Astrocyte of the spinal cord (primary cell): ENCODE measurements at places on chromosomes 6 and 20.
A peak's percentile ranks its signal among the peaks of the same experiment; 100 is the strongest.

- peak; percentile 26 for DNase-seq
These were observed 16.5 kb upstream of the HLA-A start for GRCh38 chr6:29925727-29926412.

- no peak for DNase-seq
These were observed 13.6 kb upstream of the ZNF335 start for GRCh38 chr20:45985573-45985972.

GRCh38 chr6:152946484-152946883, 36.4 kb downstream of the FBXO5 start:
- DNase-seq = no peak

- no peak for DNase-seq
These were observed 29.4 kb downstream of the NCOA5 start for GRCh38 chr20:46060301-46060881.

DNA sequence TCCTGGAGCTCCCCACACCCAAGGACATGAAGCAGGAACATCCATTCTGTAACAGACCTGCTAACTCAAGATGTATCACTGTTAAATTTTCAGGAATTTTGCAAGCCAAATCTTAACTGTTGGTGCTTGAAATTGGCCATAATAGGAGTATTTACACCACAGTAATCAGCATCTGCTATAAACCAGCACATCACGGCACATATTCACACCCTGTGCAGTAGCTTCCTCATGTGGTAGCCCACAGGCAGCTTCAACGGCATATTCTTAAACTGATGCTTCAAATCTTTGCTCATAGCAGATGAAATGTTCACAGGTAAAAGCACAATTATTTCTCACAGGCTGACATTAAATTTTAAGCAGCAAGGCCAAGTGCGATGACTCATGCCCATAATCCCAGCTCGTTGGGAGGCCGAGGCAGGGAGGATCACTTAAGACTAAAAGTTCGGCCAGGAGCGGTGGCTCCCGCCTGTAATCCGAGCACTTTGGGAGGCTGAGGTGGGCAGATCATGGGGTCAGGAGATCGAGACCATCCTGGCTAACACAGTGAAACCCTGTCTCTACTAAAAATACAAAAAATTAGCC, 43.5 kb upstream of the LYRM2 start:
- no peak for DNase-seq

DNA sequence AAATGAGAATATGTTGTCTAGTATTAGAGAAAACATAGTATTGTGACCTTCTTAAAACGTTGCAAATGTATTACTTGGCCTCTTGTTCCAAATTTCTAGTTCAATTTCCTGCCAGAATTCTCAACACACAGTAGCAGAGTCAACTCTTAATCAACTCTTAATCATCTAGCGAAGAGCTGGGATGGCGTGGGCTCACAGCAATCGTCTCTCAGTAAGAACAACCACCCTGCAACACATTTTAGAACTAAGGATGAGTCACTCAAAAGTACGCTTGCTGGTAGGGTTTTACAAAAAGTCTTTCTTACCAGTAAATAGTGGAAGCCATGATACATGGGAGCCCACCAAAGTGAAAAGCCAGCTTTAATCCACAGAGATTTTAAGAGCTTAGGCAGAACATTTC, 24.6 kb downstream of the GPR6 start:
- DNase-seq = no peak

GRCh38 chr6:37338745-37339255, 15.0 kb upstream of the RNF8 start:
- no peak for DNase-seq

DNA sequence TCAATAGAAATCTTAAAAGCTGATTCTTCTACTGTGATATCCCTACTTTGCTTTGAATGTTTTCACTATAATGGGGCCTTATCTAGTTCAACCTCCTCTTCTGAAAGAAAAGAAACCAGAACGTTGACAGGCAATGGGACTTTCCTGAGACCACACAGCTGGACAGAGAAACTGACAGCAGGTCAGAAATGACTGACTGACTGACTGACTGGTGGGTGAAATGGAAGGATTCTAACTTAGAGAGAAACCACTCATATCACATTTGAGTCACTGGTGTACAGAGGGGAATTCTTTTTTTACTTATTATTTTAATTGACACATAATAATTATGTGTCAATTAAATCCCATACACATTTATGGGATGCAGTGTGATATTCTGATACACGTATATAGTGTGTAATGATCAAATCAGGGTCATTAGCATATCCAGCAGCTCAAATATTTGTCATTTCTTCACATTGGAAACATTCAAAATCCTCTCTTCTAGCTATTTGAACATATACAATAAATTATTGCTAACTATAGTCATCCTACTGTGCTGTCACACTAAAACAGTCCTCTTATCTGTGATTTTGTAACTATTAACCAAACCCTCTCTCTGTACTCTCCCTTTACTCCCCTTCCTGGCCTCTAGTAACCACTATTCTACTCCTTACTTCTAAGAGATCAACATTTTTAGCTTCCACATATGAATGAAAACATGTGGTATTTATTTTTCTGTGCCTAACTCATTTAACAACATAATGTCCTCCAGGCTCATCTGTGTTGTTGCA, 64.8 kb upstream of the NRSN1 start:
- no peak for DNase-seq

DNA sequence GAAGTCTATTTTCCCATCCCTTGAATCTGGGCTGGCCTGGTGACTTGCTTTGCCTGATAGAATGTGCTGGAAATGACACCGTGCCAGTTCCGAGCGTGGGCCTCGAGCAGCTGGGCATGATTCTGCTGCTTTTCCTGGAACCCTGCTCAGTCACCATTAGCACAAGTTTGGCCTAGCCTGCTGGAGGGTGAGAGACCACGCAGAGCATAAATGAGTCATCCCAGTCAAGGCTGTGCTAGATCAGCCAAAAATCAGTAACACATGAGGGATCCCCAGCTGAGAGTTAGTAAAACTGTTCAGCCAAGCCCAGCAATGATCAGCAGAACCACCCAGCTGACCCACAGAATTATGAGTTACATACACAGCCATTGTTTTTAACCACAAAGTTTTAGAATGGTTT, 74.8 kb upstream of the TOP1 start:
- DNase-seq = peak; percentile 67

DNA sequence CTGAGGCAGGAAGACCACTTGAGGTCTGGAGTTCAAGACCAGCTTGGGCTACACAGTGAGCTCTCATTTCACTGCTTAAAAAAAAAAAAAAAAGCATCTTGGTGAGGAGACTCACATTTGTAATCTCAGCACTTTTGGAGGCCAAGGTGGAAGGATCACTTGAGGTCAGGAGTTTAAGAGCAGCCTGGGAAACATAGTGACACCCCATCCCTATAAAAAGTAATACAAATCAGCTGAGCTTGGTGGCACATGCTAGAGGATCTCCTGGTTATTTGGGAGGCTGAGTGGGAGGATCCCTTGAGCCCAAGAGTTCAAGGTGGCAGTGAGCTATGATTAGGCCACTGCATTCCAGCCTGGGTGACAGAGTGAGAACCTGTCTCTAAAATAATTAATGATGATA, 29.4 kb upstream of the SYNCRIP start:
- no peak for DNase-seq

GRCh38 chr20:46995561-46996142, 101.0 kb downstream of the EYA2 start:
- no peak for DNase-seq

DNA sequence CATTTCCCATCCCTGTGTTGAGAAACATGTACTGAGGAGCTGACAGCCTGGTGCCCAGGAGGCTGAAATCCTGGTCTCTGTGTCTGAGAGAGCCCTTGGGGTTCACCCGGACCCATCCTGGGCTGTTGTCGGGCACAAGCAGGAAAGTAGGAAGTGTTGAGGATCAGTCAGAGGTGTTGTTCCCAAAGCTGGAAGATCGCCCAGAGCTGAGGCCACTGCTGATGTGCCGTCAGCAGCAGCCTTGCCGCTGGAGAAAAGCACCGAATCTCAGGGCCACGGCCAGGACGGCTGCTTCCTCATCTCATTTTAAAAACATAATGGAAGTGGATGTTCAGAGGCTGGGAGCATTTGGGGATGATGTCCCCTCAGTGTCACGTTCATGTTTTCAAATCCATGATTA, 218.5 kb downstream of the UST start:
- no peak for DNase-seq

DNA sequence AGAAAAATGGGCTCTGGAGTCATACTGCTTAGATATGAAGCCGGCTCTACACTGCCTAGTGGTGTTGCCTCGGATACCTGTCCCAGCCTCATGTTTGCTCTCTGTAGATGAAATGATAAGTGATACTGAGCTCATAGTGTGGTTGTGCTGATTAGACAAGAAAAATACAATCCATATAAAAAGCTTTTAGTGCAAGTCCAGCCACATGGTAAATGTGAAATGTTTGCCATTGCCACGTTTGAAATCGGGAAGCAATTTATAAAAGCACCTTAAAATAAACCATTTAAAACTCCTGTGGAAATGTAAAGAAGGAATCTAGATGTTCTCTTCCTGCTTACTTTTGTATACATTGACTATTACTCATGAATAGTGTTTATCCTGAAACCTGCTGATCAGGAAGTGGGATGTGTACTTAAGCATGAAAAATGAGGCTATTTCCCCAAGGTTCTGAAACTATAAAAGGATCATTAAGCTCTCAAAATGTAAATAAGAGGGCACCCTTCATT, 13.1 kb upstream of the PBOV1 start:
- DNase-seq = peak; percentile 12

- no peak for DNase-seq
These were observed 19.2 kb downstream of the HMGN3 start for GRCh38 chr6:79215213-79215824.

DNA sequence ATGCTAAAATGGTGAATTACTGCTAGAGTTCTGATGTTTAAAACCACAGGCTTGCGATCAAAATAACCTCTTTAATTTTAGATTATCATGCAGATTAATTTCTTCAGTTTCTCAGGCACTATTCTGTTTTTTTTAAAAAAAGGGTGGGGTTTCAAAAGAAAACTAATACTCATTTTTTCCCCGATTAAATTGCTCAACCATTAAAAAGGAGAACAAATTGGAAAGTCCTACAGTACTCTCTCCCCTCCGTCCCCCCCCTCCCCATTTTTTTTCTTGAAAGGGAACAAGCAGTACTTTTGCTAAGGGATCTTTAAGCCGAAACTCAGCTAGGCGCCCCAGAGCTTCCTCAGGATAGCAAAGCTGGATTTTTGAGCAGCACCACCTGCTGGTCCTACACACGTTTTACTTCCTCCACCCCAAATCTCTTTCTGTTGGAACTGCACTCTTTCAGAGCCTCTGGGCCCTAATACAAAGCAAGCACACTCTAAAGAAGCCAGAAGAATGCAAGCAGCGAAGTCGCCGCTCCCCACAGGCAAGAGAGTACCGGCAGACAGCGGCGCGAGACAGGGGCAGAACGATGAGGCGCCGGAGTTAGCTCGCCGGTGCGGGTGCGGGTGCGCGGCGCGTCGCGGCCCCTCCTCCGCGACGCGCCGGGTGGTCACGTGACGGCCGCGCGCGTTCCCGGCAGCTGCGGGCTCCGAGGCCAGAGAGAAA, at the start of gene RNF146:
TSS of gene RNF146 (plus strand) at position 687 of the 714 bp plus-strand sequence. CDS start 13,475 bp downstream, outside the sequence.
- DNase-seq = peak; percentile 89

GRCh38 chr6:99341862-99342455, 7.5 kb downstream of the FAXC start:
- no peak for DNase-seq

GRCh38 chr20:24634855-24635254, 165.4 kb downstream of the SYNDIG1 start:
- peak; percentile 89 for DNase-seq

DNA sequence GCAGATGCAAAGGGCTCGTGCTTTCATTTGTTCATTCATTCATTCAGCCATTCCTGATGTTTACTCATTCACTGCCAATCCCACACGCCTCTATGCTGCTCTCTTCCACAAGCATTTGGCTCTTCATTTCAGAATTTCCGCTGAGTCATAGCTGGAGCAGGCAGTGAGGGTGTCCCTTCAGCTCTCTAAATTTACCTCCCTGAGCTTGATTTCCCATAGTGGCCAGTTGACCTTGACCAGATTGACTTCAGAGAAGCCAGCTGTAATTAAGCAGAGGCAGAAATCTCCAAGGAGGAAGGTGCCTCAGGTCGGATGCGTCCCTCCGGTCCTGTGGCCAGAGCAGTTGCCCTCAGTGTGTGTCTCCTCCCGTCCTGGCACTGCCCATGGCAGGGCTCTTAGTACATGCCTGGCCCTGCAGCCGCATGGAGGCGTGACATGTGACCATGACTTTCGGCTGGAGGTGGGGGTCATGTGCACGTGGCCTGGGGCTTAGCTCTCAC, 267.2 kb upstream of the ECI2 start:
- peak; percentile 65 for DNase-seq

- DNase-seq = no peak
These were observed 221.0 kb downstream of the SYNDIG1 start for GRCh38 chr20:24690408-24690807.

DNA sequence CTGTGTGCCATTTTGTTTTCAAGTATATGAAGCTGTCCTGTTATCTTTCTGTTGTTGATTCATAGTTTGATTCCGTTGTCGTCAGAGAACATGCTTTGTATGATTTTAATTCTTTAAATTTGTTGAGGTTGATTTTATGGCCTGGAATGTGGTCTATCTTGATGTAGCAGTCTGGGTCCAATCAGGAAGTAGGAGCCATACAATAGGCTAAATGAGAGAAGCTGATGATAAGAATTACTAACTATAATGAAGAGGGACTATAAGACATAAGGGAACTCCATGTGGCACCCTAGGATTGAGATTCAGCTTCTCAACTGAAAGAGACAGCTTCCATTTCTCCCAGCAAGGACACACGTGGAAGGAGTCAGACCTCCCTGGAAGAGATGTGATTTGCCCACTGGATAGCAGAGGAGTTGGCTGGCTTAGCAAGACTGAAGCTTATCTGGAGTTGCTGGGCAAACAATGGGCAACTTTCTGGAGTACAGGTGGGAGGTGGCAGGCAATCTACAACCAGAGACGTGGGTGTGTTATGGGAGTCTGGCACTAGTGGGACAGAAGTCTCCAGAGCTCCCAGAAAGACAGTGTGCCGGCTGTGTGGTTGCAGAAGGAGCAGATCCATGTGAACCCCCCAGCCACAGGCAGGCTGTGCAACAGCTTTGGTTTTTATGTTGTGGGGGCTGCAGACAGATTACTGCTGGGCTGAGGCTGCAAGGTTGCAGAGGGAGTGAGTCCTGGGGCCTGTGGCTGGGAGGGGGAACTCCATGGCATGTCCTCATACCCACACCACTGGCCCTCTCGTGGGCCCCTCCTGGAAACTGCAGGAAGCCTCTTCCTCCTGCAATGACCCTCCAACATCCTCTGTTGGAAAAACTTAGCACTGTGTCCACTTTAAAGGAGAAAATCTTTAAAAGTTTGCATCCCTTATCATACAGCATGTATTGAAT, 7.1 kb downstream of the ZNF831 start:
- DNase-seq = no peak

GRCh38 chr6:168182908-168183612, 104.0 kb upstream of the FRMD1 start:
- DNase-seq = no peak

DNA sequence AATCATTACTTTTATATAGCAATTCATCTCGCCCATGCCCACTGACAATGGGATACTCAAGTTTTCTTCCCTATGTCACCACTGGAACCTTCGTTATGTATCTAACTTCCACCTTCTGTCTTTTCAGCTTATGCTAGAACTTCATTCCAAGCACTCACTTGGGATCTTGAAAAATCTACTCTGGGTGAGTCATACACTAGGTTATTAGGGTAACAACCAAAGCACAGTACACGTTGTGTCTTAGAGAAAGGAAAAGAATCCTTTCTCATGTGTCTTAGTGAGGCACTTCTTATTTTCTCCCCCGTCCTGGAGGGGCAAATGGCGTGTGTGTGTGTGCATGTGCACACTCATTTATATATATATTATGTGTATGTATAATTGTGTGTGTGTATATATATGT, 18.3 kb upstream of the FAM162B start:
- DNase-seq = peak; percentile 34
